ENCODE measurements at places on chromosomes 4 and X.

DNA sequence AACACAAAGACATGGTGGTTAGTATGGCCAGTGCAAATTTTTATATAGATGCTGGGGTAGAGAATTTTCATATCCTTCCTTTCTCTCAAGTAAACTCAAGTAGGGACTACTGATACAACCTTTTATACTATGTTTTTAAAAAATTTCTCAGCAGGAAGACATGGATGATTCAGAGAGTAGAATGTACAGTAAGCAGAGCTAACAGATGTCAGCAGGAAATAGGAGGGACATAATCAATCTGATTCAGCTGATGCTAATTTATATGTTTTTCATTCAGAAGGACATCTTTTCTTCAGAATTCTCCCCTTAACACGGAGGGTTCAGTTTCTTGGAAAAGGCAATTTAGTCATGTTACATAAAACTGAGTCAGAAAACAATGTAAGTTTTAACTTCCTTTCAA, 95.4 kb downstream of the GRIA2 start:
- DNase-seq: no peak

GRCh38 chr4:93461541-93461940, 367.0 kb upstream of the ATOH1 start:
- no peak for DNase-seq

DNA sequence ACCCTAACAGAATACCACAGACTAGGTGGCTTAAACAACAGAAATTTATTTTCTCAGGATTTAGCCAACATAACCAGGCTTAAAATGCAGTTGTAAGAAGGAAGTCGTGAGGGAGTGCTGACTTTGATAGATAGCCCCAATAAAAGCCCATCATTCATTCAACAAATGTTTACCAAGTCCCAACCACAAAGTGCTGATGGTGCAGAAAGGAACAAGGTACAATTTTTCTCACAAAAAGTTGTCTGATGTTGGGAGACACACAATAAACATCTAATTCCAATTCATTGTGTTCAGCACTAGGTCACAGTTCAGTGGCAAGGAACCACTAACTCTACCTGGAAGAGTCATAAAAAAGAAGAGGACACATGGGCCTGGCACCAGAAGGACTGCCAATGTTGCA, 42.2 kb downstream of the AKAP4 start:
- DNase-seq: no peak

- peak; percentile 27 for DNase-seq
Observed at GRCh38 chr4:146981651-146982050, 36.0 kb upstream of the TTC29 start.

DNA sequence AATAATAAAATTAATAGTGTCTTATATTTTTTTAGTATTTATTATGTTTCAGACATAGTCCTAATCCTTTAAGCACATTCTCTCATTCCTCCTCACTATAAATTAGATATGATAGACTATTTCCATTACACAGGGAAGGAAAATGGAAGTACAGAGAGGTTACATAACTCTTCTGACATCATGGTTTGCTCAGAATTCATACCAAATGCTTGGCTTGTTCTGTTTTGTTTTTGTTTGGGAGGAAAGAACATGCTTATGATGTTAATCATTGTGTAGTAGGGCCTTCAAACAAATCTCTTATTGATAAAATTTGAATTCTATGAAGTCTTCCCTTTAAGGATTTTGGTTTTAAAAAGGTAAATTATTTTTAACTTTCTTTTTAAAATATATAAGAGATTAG, 59.5 kb downstream of the RXFP1 start:
- DNase-seq: peak; percentile 37

GRCh38 chr4:186644737-186645261, 78.9 kb downstream of the FAT1 start:
- no peak for DNase-seq

DNA sequence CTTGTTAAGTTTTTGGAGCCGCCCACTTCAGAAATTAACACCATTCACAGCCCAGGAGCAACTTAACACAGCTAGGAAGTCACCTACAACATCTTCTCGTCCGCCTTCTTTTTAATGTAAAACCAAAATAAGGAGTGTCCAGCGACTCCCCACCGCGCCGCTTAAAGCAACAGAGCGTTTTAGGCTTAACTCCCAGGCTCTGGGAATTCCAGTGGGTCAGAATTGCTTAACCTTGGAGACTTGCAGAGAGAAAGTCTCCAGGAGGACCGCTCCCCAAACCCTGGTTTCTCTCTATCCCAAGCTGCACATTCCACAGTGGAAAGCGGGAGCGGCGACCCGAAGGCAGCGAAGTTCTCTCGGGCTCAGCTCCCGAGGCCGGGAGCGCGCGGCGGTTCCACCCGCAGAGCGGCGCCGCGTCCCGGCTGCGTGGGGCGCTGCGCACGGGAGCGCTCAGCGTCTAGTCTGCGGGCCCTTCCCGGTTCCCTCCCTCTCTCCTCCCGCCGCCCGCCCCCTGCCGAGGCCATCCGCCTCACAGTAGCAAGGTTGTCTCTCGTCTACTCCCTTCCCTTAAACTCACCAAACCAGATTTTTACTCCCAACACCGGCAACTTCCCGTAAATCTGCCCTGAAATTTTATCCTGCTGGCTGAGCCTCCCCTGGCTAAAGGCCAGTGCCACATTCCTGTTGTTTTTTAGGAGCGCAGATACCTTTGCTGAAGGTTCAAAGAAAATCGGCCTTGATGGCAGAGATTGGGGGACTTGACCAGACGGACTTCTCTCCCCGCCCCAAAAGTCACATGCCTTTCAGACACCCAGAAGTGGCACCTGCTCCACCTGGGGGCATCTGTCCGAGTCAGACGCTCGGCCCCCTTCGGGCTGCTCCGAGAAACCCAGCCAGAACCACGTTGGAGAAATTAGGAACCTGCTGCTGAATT, at the start of gene RBM47:
RBM47 (minus strand) TSS at position 464 of the 934 bp plus-strand sequence. CDS start 190,971 bp downstream, outside the sequence.
- peak; percentile 25 for DNase-seq

- no peak for DNase-seq
Observed at GRCh38 chr4:52071791-52072546, 20.9 kb downstream of the SPATA18 start.

DNA sequence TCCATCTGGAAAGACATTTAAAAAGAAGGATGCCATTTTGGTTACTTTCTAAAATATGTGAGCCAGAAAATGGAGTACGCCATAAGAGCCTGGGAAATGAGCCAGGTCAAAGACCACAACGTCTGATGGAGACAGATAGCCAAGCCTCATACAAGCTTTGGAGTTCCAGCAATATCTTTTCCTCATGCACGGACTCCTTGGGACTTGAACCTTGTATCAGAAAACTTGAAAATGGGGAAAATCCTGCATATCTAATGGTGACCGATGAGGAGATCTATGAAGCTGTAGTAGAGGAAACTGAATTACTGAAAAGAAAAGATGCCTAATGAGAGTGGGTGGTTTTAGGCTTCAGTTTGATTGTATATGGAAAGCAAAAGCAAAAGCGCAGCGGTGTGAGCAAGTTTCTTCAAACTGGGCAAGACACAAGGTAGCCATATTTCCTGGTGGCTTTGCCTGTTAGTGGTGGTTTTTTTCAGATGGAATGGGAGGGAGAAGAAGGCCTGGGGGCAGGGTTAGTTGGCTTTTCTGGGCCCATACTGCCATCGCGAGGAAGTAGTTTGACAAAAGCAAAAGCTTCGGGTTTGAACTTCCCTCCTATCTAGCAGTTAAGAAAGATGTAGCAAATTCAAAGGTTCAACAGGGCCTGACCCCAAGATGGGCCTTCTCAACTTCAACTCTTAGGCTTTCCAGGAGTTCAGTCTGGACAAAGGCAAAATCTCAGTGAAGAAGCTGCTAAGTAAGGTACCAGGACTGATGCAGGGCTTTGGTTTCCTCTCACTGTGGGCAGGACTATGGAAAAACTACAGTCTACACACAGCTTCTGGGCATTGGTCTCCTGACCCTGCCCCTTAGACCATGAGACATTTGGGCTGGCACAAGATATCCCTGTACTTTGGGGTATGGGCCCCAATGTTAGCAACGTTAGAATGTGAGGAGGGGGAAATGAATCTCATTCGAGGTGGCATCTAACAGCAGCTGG, 210.0 kb upstream of the STK26 start:
- DNase-seq: no peak

GRCh38 chr4:55154933-55155332, 29.5 kb upstream of the KDR start:
- no peak for DNase-seq

GRCh38 chr4:177287255-177287654, 22.4 kb upstream of the NEIL3 start:
- no peak for DNase-seq

GRCh38 chr4:89331197-89331596, 23.6 kb upstream of the GPRIN3 start:
- no peak for DNase-seq

- peak; percentile 16 for DNase-seq
Observed at GRCh38 chr4:31803526-31804195, 1083.5 kb downstream of the PCDH7 start.

DNA sequence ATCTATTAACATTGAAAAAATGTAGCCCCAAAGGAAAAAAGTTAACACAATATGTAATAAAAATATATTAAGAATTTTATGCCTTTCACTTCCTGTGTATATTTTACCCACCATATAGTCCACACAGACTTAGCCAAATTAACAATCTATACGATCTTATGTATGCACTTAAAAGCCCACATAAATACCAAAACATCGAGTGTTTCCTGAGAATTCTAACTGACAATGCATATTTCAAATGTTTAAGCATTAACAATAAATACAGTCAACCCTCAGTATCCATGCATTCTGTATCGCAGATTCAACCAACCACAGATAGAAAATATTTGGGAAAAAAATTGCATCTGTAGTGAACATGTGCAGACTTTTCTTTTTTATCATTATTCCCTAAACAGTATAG, 226.8 kb downstream of the COL25A1 start:
- peak; percentile 53 for DNase-seq

DNA sequence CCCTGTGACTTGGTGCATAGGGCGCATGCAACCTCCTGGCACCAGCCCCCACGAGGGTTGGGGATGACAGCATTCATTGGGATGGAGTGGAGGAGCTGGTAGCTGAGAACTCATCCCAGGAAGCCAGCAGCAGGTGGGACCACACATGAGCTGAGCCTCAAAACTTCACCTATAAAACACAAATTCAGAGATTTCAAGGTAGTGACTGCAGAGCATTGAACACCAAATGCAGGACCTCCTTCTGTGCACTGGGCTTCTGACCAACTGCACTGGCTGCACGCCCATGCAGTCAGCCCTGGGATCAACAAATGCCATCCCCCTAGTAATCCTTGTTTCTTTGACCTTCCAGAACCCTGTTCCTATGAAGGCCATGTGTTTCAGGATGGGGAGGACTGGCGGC, 197.8 kb downstream of the FRAS1 start:
- no peak for DNase-seq

GRCh38 chr4:119750771-119751170, 122.2 kb upstream of the PDE5A start:
- DNase-seq: no peak

DNA sequence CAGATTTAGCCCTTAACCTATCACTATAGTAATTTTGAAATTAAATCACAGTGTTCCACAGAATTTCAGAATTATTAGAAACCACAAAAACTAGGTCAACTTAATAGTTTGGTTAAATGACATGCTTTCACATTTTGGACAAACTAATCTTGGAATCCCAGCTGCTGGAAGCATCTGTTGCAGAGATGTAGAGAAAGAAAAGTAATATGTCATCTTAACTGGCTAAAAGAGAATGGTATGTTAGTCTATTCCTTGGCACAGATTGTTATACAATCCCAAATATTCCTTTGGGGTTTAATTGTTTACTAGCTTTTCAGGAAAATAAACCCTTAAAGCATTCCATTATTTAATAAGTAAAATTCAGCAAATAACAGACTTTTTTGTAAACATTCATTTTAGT, 519.9 kb downstream of the IL15 start:
- no peak for DNase-seq

DNA sequence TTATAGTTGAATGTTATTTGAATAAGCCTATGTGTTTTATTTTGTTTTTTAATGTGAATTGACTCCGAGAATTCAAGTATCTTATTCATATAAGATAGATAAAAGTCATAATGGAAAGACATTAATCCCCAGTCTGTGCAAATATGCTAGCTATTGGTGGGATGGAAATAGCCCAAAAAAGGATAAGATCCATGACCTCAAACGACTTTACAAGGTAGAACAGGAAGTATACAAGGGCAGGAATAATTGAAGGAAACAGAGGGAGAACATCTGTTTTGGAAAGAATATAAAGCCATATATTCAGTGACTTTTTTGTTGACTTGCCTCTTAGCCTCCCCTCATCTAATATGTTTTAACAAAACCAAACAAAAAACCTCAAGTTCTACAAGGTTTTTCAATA, 9.0 kb downstream of the ABCE1 start:
- DNase-seq: no peak

DNA sequence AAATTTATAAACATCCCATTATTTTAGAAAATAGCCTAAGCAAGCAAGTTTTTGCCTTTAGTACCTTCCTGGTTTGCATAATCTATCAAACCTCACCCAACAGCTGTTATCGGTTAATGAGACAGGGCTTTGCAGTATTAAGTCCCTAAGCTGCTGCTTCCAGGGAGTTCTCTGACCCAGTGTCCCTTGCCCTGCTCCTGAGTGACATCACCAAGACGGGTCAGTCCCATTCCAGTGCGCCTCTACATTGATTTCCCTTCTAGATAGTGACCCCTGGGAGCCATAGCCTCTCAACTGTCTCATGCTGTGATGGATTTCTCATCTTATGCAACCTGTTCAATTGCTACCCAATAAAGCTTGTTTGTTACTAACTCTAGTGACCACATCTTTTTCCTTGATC, 410.4 kb downstream of the SPOCK3 start:
- no peak for DNase-seq

DNA sequence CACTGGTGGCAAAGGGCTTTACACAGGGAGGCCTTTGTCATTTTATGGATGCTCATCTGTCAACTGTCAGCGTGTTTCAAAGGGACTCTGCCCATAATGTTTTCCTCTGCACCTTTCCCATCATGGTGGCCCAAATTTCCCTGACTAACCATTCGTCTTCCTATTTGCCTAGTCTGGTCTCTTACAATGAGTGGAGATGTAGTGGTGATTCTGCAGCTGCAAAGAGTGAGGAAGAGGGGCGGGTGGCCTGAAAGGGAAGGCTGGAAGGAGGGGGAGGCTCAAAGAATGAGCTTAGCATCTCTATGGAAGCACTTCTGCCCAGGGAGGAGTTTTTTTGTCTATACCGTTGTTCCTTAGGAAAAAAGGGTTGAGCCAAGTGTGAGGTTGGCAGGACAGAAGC, 447.5 kb downstream of the NKX6-1 start:
- no peak for DNase-seq

- no peak for DNase-seq
Observed at GRCh38 chr4:55008166-55009056, 117.0 kb downstream of the KDR start.

Measured in fibroblast of skin of back (primary cell).